ENCODE measurements at places on chromosomes 16 and 17.

GRCh38 chr16:2515180-2515851 lies 1.6 kb downstream of the ATP6V0C start:
- DNase-seq = no peak

DNA sequence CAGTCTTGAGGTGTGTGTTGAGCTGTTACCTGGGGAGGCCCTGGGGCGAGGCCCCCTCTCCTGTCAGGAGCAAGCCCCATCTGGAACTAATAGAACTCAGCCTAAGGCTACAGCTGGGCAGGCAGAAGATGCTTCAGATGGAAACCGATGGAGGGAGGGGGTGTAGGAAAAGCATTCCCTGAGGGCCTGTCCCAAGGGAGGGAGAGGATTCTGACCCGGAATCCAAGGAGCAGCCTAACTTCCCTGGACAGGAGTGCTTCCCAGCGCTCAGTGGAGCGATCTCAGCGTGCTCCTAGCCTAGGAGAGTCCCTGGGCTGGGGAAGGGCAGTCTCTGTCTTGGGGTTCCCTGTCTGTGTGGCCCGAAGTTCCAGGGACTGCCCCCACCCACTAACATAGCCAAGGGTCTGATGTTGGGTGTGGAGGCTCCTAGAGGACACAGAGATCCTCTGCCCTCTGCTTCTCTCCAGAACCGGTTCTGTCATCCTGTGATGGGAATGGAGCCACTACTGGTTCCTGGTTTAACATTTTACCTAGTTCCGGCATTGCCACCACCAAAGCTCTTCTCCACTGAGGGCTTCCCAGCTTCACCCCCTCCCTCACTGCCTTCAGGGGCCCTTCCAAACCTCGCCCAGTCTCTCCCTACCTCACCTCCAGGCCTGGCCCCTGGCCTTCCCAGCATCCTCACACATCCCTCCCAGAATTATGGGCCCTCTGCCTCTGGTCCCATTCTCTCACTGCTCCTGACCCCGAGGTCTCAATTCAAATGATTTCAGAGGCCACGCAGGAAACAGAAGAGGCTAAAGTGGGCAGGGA lies 58.7 kb downstream of the RTN4RL1 start:
- DNase-seq = no peak

- no peak for DNase-seq
Measured at GRCh38 chr16:61617219-61617783, 418.9 kb downstream of the CDH8 start.

DNA sequence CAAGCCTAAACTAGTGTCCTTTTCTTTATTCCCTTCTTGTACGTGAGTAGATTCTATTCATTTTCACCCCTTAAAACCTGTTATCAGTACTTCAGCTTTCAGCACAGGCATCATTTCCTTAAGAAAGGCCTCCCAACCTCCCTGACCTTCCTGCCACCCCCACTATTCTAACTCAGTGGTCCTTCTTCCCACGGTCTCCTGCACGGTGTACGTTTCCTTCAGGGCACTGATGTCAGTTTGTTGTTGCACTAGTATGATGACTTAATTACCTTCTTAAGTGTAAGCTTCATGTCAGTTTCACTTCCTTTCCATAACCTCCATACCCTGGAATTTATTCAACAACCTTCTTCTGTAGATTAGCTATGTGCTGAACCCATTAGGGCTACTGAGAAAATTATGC lies 484.2 kb downstream of the HS3ST4 start:
- DNase-seq = no peak

DNA sequence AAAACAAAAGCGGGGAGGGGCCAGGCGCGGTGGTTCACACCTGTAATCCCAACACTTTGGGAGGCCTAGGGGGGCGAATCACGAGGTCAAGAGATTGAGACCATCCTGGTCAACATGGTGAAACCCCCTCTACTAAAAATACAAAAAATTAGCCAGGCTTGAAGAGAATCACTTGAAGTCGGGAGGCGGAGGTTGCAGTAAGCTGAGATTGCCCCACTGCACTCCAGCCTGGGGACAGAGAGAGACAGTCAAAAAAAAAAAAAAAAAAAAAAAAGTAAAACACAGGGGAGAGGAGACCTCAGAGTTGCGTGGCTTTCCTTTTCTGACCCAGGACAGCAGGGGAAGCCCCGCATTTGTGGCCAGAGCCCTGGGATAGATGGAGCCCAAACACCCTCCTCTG lies 19.9 kb downstream of the ACTG1 start:
- DNase-seq = no peak

GRCh38 chr16:48447428-48447827 lies 62.2 kb upstream of the SIAH1 start:
- no peak for DNase-seq

GRCh38 chr16:19356024-19356952 lies 61.4 kb upstream of the TMC5 start:
- no peak for DNase-seq

DNA sequence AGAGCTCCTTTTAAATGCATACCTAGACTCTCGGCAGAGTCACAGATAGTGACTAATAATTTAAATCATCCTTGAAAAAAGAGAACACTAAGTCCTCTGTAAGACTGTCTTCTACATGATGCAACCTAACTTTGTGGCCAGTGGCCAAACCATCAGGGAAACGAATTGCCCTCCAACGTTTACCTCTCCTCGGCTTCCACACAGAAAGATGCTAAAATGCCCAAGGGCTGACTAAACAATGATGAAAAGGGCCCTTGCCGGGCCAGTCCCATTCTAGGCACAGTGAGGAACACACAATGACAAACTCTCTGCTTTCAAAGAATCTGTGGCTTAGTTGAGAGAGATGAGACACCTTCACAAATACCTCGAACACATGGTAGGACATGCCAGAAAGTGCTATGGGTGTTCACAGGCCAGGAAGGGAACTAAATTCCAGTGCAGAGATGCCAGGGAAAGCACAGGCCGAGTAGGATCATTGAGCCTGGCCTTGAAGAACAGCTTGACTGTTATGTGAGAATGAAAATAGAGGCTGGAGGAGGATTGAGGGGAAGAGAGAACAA lies 35.3 kb upstream of the PITPNM3 start:
- DNase-seq = no peak

DNA sequence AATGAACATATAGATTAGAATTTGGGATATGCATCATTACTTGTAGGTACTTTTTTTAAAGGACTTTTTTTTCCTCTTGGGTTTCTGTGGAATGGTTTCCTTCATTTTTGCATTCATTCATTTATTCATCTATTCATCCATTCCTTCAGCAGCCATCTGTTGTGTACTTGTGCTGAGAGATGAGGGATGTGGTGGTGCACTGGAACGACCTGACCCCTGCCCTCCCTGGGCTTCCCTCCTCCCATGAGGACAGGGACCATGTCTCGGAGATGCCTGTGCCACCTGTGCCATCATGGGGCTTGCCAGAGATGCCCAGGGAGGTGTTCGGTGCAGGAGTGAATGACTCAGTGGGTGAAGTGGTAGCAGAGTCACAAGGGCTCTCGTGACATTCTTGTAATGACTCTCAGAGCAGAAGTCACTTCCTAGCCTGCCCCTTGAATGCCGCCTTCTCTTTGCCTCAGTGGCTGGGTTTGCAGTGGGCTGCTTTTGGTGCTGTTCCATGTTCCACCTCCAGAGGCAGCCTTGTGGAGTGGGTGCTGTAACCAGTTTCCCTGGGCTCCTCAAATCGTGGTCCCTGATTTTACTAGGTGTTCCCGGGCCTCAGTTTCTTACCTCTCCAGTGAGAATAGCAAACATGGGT lies 43.9 kb downstream of the CLEC16A start:
- DNase-seq = peak; percentile 39

DNA sequence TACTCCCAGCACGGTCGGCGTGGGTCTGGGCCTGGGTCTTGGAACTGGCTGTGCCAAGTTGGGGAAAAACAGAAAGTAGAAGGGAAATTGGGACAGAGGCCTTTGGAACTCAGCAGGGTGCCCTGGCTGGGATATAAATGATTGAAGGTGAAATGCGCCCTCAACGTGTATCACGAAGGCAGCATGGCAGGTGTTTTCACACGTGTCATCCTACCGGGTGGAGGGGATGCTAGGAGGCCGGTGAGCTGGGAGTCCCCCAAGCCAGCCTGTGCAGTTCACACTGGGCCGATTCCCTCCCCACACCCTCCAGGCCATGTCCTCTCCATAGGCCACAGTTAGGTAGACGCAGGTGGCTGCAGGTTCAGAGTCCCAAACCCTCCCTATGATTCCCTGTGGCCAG lies 6.0 kb downstream of the TNFAIP1 start:
- DNase-seq = no peak

GRCh38 chr17:77769762-77770161 lies 188.7 kb upstream of the TNRC6C start:
- no peak for DNase-seq

GRCh38 chr17:61418449-61418848 lies 18.8 kb downstream of the TBX2 start:
- DNase-seq = no peak

- DNase-seq = peak; percentile 72
Measured at GRCh38 chr17:40647624-40648383, at the start of gene SMARCE1. TSS of gene SMARCE1 (minus strand) at chr17:40647818. CDS start at chr17:40645802, 2,016 bp downstream.

DNA sequence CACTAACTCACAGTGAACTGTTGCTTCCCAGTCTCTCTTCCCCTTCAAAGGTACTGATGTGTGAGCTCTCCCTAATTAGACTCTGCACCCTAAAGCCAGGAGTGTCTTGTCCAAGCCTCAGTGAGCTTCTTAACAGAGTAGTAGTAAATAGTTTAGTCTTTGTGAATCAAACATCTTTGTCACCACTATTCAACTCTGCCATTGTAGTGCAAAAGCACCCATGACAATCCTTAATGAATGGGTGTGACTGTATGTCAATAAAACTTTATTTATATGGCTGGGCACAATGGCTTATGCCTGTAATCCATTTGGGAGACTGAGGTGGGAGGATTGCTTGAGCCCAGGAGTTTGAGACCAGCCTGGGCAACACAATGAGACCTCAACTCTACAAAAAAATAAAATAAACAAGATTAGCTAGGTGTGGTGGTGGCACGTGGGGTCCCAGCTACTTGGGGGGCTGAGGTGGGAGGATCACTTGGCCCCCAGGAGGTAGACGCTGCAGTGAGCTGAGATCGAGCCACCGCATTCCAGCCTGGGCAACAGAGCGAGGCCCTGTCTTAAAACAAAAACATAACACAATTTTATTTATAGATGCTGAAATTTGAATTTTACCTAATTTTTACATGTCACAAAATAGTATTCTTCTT lies 45.5 kb upstream of the TNRC6A start:
- no peak for DNase-seq

DNA sequence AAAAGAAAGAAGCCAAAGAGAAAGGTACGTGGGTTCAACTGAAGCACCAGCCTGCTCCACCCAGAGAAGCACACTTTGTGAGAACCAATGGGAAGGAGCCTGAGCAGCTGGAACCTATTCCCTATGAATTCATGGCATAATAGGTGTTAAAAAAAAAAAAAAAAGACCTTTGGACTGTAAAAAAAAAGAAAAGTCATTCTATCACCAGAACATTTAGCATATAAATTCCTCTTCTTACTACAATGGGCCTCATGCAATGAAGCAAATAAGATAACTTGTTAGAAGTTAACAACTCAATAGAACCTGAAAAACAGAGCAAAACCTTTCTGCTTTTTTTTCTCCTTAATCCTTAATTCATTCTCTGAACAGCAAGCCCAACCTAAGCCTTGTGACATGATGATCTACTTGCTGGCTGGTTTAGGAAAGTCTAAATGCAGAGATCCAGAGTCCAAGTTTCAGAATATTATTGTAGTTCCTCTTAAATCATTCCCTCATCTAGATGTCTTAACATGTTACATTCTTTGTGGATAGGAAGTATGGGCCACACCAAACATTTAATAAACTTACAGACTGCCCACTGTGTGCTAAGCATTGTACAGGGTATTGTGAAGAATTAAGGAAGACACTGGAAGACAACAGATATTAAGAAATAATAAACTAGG lies 45.4 kb downstream of the BRCA1 start:
- DNase-seq = no peak

- DNase-seq = no peak
Measured at GRCh38 chr17:18866866-18867813, 9.2 kb downstream of the PRPSAP2 start.

DNA sequence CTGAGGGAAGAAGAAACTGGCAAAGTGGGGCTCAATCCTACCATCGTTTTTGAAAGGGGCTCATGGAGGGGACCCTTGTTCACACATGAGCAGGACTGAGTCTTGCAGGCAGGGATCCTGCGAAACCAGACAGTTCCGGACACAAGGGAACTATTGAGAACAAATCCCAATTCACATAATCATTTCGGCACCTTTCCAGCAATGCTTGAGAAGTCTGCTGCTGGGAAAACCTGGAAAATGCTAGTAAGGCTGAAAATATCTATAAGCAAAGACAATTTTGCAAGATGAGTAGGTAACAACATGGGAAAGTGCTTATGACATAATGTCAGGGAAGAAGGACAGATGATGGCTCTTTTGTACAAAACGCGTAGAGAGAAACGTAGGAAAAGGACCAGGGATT lies 52.1 kb upstream of the BPTF start:
- no peak for DNase-seq

DNA sequence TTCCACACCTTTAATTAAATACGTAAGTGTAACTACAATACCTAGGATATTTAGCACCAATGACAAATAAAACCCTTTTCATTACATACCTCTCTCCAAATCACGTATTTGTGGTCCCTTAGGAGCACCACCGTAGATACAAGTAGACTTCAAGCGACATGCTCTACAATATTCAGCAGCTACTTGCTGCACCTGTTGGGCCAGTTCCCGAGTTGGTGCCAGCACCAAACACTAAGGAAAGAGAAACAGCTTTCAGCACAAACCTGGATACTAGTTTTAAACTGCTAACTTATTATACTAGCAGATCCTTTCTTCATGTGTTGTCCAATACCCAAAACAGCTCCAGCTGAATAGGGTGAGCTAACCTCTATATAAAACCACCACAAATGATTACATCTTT lies 2.7 kb downstream of the DDX5 start:
- DNase-seq = no peak

DNA sequence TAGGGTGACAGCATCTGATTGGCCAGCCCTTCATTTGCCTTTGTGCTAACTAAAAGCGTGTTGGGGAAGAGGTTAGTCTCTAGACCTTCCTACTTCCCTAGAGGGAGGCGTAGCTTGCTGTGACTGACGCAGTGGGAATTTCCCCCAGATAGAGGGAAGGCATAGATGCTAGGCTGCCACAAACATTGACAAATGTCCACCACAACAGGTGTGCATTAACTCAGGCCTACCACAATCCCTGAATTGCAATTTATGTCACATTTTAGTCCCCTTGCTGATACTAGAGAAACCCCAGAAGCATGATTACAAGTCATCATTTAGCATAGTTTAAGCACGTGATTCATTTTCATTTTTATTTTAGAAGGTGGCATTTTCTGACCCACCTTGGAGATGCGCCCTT lies 76.3 kb upstream of the WSB1 start:
- no peak for DNase-seq

DNA sequence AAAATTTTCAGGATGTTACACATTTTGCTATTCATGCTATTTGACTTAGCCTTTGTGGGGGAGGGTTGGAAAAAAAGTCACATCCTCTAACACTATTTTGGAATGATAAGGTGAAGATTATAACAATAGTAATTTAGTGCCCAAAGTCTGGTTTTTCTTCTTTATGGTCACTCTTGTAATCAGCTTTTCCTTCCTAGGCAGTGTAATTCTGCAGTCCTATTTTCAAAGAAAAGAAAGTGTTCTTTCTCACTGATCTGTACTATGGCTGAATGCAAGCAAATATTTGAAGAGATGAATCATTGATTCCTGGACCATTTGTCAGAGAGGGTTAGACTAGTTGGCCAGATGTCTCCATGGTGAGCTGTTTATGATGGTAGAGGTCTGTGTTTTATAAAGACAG lies 8.4 kb downstream of the RSPRY1 start:
- no peak for DNase-seq

GRCh38 chr16:74477226-74477625 lies 55.9 kb upstream of the CLEC18B start:
- no peak for DNase-seq

GRCh38 chr16:76193906-76194615 lies 83.1 kb upstream of the CNTNAP4 start:
- no peak for DNase-seq

All from activated CD8-positive, alpha-beta memory T cell treated with anti-CD3 and anti-CD28 coated beads, Interleukin-2, amount 50 U/mL, for 4 hours (primary cell).